ENCODE measurements at places on chromosomes 1 and 21.

DNA sequence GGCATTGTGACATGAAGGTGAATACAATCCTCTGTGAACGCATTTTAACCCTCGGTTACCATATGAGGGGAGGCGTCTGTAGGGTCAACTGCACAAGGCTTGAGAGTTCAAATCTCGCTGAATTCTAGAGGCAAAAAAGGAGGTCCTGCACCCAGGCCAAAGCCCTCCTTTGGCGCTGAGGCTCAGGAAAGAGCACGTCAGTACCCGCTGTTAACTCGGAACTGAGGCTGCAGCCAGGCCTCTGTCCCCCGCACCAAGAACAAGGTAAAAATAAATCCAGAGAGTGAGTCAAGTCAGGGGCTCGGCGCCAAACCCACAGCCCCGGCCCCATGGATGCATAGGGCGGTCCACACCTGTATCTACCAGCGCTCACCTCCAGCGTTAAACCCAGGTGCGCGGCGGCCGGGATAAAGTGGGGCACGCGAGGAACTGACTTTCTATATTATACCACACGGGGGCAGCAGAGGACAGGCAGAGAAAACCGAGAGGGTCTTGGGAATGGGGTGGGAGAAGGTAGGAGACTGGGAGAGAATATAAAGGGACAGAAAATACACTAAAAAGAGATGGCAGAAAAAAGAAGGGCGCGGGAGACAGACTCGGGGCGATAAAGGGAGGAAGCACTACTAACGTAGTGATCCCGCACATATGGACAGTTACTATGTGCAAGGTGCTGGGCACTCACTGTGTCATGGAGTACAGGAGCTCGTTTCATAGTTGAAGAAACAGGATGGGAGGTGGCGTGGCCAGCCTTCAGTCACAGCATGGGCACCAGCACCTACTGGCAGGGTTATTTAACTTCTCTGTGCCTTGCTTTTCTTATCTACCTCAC, 54.9 kb downstream of the DMRTA2 start:
- DNase-seq: peak; percentile 61

GRCh38 chr1:155125946-155126555, 1.6 kb upstream of the EFNA1 start:
- peak; percentile 28 for DNase-seq

DNA sequence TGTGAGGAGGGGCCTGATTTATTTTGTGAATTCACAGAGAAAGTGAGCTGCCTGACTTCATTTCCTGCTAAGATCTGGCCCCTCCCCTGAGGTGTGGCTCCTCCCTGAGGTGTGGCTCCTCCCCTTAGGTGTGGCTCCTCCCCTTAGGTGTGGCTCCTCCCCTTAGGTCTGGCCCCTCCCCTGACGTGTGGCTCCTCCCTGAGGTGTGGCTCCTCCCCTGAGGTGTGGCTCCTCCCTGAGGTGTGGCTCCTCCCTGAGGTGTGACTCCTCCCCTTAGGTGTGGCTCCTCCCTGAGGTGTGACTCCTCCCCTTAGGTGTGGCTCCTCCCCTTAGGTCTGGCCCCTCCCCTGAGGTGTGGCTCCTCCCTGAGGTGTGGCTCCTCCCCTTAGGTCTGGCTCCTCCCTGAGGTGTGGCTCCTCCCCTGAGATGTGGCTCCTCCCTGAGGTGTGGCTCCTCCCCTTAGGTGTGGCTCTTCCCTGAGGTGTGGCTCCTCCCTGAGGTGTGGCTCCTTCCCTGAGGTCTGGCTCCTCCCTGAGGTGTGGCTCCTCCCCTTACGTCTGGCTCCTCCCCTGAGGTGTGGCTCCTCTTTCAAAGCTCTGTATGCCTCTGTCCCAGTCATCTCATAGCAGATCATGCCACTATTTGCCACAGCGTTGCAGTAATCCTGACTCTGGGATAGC, 26.9 kb upstream of the LRRC3 start:
- DNase-seq: no peak

GRCh38 chr1:106465666-106466065, 590.8 kb upstream of the PRMT6 start:
- DNase-seq: peak; percentile 13

DNA sequence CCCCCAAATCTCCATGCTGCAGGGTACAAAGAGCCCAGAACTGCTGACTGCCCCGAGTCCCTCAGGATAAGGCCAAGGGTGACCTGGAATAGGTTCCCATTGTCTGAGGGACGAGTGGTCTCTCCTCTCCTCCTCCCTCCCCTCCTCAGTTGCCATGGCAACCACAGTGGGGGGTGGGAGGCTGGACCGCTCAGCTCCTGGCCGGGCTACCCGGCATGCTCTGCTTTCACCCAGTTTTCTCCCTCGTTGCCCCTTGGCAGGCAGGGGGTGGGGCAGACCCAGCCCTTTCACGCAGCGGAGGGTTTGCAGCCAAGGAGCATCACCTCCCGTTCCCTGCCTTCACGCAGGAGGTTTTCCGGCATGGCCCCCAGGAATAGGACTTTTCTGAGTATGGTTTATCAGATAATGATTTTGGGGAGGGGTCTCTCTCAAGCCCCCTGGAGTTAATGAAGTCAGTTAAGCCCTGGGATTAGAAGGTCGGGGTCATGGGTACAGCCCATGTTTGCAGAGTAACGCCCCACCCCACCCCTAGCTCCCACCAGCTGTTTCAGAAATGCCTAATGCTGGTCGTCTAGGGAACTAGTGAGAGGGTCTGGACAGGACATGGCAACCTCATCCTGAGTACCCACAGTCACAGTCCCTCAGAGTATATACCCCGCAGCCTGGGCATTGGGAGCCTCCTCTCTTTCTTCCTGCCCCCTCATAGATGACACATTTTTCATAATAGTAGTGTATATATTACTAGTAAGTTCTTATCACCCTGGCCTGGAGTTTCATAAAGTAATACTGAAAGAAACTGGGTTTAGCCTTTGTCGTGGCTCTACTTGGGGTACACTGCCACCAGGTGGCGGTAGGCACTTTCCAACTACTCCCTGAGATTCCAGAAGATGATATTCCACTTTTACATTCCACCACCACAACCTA, 20.7 kb downstream of the C1QB start:
- DNase-seq: peak; percentile 69

- DNase-seq: no peak
Measured at GRCh38 chr1:6209661-6210580, 4.0 kb downstream of the RNF207 start.

DNA sequence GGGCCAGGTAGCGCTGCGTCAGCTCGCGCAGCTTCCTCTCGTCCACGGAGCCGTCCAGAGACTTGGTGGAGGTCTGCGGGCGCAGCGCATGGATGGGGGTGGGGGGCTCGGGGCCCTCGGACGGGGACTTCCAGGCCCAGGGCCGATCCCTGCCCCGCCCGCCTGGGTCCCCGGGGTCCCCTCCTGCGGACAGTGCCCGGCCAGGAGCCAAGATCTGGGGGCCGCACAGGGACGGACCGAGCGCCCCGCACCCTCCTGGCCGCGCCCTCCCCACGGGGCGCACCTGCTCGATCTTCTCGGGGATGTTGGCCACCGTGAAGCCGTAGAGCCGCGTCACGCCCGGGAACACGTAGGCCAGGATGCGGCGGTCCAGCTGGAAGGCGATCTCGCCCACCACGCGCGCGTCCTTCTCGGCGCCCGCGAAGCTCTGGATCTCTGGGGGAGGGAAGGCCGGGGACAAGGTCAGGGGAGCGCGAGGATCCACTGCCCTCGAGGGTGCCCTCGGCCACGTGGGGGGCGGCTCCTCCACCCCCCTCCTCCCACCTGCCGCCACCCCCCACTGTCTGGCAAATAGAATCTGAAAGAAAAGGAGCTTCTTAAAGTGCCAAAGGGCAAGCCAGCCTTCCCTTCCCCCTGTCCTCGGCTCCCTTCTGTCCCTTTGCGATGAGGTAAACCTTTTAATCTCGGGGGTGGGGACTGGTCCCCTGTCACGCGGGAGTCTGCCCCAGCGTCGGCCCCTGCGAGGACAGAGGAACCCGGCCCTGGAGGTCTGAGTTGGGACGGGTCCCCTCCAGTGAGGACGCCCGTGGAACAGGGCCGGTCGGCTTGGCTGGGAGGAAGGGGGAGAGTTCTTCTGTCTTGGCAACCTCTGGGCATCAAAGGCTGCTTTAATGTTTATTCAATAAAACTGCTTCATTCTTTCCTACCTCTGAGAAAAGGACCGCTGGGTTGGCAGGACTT, 6.5 kb upstream of the FTCD start:
- DNase-seq: no peak

GRCh38 chr1:1946540-1946939, 27.5 kb upstream of the TMEM52 start:
- DNase-seq: no peak

- peak; percentile 68 for DNase-seq
Measured at GRCh38 chr1:197614916-197615692, 160.2 kb downstream of the DENND1B start.

DNA sequence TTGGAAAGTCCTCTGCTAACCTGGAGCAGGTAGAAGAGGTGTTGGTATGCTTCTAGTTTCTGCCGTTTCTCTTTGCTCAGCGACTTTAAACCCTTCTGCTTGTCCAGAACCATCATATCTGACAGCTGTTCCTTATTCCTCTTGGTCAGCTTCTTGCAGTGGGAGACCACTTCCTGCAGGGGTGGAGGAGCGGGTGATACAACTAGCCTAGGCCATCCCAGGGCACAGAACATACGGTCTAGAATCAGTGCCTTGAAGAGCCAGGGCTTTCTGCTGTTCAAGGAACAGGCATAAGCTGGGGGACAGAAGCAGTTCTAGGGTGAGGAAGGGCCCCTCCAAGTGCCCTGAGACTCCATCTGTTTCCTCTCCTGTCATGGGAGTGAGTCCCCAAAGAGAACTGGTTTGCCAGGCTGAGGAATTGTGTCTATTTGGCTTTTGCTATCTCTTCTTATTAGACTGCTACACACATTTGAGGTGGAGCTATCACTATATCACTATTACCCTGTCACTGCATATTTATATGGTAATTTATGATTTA, 32.5 kb downstream of the IQGAP3 start:
- DNase-seq: no peak

DNA sequence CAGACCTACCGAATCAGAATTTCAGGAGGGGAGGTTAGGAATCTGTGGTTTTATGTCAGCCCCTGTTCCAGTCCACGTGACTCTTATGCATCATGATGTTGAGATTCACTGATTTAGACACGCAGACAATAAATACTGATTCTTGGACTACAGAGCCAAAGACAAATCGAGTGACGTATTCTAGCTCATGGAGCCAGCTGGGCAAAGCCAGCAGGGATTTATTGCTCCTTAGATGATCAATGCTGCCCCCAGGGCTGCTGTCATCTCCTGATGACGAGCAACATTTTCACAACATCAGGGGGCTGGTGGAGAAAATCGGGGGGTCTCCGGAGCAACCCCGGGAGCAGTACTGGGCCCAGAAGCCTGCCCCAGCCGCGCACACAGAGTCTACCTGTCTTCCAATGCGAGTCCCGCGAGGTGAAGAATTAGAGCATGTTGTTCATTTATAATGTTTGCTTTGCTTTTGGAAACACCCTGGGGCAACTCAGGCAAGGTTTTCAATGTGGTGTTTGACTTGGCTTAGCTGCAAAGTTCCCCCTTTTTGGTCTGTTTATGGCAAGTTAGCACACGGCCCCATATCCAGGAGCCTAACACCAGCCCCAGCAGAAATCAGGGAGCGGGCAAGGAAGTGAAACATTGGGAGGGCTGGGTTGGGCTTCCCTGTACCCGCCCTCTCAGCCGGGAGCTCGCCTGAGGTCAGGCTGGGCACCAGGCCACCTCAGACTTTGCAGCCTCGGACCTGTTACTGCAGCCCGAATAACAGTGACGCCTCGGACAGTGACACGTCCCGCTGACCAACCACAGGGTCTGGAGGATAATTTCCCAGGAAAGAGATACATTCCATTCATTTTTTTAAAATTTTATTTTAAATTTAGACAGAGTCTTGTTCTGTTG, 19.9 kb upstream of the CLDN14 start:
- no peak for DNase-seq

DNA sequence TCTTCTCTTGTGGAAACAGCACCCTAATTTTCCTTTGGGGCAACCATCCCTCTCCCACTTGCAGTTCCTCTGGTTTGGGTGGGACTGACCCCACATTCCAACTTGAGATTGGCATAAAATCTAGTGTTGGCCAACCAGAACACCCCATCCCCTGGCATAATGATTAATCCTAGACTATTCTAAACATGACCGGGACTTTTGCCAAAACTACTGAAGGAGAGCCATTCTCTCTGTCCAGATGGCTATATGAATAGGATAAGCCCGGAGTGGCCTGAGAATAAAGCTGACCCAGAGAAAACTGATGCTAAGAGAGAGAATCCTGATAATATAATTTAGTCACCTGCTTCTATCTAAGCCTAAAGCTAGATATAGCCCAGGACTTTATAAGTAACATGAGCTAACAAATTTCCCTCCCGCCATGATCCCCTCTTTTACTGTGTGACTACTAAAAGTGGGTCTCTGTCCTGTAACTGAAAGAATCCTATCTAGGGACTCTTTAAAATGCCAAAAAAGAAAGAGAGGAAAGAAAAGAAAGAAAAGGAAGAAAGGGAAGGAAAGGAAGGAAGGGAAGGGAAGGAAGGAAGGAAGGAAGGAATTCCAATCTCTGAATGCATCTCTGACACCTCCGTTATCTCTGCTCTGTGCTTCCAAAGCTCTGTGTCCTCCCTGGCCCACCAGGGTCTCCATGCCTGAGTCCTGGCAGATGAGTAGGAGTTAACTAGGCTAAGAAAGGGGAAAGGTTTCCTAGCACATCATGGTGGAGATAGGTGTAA, 28.0 kb upstream of the NRDC start:
- DNase-seq: peak; percentile 67

DNA sequence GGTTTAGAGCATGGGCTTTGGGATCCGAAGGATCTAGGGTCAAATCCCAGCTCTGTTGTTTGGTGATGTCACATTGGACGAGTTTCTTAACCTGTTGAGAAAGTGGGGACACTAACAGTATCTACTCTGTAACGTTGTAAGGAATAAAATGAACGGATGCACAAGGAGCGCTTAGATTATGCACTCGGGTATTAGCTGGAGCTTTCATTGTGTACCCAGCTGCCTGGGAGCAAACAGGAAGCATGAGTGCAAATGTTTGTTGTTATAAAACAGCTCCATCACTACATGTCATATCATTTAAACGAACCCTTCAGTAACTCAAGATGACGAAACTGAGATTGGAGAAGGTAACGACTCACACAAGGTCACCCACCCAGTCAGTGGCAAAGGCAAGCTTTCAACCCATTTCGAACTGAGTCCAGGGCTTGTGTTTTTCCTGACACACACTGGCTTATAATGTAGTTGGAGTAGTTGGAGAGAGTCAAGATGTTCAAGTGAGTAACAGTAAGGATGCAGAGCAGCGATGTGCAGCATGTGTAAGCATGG, 16.2 kb upstream of the SLC6A17 start:
- no peak for DNase-seq

DNA sequence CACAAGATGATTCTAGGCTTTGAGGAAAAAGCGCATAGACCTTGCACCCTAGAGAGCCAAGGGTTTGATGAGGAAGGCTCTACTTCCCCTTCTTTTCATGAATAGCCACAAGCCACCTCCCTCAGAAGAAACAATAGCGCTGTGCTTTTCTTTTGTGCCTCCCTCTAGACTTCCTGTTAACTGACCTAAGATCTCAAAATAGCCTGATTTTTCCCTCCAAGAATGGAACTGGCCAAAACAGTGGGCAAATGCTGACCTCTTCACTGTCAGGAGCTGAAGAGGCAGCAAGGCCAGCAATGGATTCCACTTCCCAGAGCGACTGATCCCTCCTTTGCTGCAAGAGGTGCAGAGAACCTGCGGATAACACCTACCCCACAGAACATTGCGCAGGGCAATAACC, 362.8 kb downstream of the KCNH1 start:
- DNase-seq: no peak

- no peak for DNase-seq
Measured at GRCh38 chr21:38897532-38898421, 92.0 kb downstream of the ETS2 start.

- DNase-seq: peak; percentile 69
Measured at GRCh38 chr1:15153184-15153841, at the start of gene TMEM51. Gene TMEM51, plus strand, starts transcription at chr1:15153747. Its CDS starts 61,341 bp downstream, at chr1:15215088.

All from adipocyte (in vitro differentiated cells).